NCI-H2081 treated with DMSO at 0.1 percent for 48 hours (cell line): ENCODE measurements at places on chromosomes 5 and 9.

DNA sequence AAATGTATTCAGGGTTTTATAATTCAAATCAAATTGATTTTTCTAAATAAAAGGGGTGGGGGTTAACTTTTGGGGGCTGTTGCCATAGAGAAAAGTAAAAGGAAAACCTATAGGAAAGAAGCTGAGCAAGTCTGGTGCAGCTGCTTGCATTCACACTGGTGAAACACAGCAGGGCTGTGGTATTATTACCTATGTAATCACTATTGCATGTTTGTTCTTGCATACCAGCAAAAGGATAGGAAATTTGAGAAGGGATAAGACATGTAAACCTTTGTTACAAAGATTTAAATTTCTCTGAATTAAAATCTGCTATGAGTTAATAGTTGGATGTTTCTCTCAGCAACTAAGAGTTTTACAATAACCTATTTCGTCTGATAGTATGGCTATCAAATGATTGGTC lies 346.7 kb downstream of the EFNA5 start:
- DNase-seq, result no peak

DNA sequence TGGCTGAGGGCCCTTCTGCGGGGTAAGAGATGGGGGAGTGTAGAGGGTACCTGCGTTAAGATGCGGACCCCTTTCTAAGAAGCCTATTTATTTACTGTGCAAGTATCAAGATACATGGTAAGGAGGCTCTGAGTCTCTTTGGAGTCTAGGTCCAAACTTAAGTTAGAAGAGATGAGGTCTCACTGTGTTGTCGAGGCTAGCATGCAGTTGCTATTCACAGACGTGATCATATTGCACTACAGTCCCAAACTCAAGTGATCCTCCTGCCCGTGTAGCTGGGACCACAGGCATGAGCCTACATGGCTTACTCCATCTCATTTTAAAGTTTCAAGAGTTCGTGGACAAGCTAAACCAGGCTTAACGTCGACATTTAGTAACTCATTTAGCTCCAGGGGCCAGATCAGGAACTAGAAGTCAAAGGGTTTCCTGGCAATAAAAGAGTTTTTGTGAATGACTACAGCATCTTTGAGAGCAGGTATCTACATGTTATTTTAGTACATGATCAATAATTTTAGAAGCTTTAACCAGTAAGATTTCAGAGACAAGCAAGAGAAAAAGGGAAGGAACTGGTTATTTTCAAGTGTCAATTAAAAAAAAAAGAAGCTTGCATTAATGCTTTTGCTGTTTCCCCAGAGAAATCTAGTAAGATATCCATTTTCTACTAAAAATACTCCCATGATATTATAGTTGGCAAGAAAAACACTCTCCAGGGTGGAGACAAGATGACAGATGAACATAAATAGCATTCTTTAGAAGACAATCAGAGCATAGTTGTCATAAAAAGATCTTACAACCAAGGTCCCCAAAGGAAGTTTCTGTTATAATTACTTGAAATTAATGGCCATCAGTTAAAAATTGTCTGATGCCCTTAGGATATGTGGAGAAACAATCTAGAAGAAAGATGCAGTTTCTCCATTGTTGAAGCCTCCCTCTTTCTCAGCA lies 141.3 kb downstream of the SCAMP1 start:
- DNase-seq, result no peak

DNA sequence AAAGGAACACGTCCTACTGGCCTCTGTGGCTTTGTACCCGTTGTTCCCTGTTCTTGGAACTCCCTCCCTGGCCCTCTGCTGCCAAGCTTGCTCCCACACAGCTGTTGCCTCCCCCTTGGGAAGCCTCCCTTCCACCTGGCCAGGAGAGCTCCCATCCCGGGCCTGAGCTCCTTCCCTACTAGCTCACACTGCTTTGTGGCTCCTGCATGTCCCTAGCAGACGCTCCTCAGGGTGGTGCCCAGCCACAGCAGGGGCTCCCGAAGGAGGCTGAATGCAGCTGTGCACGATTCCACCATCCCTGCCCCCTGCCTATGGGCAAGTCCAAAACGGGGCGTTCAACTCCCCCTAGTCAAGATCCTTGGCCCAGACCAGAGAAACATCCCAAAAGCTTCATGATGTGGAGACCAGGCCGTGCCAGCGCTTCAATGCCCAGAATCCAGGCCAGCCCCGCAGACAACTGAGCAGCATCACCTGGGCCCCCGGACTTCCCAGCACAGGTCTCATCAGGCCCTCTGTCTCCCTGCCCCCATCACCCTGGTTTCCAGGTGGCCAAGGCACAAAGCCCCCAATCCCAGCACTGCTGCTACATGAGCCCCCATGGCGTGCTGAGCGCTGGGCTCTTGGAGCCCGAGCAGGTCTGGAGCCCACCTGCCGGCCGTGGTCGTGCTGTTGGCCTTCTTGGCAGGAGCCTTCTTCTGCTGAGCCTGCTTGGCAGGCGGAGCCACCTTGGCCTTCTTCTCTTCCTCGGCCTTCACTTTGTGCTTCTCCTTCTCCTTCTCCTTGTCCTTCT lies 14.3 kb downstream of the BRD3OS start:
- no peak for DNase-seq

GRCh38 chr9:6896562-6896961 lies 138.8 kb downstream of the KDM4C start:
- no peak for DNase-seq

DNA sequence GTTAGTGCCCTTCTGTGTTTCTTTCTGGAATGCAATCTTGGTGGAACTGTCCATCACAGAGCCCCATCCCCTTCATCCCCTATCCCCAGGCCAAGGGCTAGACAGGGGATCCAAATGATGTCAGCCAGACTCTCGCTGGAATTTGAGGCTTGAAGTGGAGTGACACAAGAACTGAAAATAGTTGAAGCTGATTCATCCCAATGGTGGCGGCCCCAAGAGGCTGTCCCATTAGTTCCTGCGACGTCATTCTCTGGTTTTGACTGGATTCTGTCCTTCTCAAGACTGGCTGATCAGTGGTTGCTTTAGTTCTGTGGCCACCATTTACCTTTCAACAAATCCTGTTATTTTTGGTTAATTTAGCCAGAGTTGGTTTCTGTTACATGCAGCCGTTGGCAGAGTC lies 59.9 kb downstream of the SUB1 start:
- no peak for DNase-seq

GRCh38 chr5:149838881-149839739 lies 105.5 kb downstream of the PDE6A start:
- no peak for DNase-seq

DNA sequence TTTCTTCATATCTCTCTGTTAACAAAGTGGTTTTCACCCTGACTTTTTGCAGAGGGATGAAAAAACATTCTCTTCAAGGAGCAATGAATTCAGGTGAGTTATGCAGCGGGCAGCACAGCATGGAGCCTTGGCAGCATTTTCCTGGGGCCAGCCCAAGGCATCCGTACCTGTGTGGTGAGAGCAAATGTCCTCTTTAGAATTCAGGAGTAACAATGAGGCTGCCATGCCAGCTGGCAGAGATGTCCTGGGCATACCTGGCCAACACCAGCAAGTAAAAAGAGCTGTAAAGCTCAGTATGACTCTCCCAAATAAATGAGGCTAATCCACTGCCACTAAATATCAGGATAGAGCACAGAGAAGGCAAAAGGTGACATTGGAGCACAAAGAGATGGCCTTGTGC lies 277.6 kb upstream of the TRPC7 start:
- DNase-seq, result no peak

DNA sequence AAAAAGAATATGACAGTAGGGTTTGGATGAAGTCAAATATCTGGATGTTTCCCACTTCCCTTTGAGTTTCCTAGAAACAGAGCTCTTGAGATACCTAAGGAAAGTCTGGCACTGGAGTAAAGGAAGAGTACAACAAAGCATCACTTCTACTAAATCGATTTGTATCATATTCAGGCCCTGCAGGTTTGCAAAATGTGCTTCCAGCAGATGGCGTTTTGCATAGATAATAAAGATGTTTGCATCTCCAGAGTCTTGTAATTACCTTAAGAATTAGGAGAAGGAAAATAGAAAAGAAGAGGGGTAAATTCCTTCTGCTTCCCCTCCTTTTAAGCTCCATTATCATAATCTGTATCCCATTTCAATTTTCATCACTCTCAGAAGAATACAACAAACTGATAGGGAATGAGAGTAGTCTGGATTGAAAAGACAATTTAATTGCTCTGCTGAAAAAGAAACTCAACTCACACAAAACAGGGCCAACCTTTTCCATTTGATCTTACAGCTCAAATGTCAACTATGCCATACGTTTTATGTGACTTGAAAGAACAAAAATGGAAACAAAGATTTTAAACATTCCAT lies 380.4 kb downstream of the PTPRD start:
- no peak for DNase-seq

GRCh38 chr9:127905788-127906191 lies 6.4 kb upstream of the ST6GALNAC6 start:
- DNase-seq, result no peak

GRCh38 chr5:151846765-151847164 lies 75.0 kb downstream of the G3BP1 start:
- DNase-seq, result no peak

- DNase-seq, result no peak
These were observed 1.7 kb downstream of the PDCD1LG2 start for GRCh38 chr9:5511935-5512580.

DNA sequence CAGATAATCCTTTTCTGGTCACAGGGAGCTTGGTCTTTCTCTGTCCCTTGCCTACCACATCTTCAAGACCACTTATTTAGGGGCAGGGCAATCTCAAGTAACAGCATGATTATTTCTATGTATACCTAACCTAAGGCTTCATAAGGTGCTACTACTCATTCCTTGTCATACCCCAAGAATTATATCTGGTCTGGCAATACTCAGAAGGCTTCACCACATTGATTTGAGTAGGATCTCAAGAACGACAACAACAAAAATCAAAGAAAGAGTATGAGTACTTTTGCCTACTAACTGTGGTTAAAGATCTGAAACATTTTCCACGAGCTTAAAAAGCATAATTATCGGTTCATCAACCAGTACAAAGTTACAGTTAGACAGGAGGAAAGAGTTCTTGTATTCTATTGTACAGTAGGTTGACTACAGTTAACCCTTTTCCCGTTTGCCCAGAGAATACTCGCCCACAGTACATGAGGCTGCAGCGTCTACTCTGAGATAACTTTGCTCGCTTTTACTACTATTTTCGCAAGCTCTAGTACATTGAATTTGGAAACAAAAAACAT lies 41.0 kb downstream of the FANCC start:
- DNase-seq, result no peak

- DNase-seq, result no peak
These were observed 93.1 kb downstream of the C9orf152 start for GRCh38 chr9:110114859-110115201.

- DNase-seq, result no peak
These were observed 1.4 kb downstream of the EFNA5 start for GRCh38 chr5:107669096-107670031.

DNA sequence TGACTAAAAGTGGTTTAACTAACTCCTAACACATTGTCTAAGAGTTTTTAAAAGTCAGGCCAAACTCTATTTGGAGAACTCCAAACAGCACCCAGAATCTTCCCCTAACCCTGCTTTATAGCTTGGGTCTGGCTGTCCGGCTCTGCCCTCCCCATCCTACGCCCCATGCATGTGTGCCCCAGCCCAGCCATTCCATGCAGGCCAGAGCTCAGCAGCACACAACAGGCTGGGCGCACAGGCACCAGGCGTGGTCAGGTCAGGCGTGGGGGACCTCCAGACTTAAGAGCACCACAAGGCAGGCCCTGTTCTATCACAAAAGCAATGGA lies 31.1 kb downstream of the SHB start:
- DNase-seq, result no peak

DNA sequence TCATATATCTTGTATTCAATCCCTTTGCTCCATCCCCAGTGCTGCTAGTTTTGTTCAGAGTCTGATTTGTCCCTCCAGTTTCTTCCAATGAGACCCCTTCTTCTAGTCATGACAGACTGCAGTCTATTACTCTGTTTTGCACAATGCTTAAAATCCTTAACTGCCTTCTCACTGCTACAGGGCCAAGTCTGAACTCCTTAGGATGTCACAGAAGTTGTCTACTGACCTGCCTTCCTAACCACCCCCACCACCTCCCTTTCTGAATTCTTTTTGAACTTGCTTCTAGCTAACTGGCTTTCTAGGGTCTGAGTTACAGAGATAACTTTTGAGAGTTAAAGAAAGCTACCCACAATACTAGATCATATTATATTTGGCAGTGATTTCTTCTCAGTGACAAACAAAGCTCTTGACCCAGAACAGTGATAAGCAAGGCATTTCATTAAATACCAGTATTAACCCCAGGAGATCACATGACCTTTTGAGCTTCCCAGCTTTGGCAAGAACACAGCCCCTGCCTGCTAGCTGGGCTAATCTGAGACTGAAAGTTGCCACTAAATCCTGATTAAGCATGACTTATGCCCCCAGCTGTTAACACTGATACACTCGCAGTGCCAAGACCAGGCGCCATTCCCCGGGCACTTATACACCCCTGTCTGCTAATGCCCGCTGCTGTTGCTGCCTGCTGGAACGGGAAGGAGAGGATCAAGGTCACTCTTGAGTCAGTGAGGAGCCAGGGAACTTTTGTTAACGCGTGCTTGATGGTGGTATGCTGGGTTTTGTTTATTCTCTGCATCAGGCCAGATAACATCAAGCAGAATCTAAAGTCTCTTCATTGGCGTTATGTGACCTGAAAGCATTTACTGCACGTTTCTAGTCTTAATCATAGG lies 36.4 kb upstream of the ADAMTSL1 start:
- DNase-seq, result no peak

DNA sequence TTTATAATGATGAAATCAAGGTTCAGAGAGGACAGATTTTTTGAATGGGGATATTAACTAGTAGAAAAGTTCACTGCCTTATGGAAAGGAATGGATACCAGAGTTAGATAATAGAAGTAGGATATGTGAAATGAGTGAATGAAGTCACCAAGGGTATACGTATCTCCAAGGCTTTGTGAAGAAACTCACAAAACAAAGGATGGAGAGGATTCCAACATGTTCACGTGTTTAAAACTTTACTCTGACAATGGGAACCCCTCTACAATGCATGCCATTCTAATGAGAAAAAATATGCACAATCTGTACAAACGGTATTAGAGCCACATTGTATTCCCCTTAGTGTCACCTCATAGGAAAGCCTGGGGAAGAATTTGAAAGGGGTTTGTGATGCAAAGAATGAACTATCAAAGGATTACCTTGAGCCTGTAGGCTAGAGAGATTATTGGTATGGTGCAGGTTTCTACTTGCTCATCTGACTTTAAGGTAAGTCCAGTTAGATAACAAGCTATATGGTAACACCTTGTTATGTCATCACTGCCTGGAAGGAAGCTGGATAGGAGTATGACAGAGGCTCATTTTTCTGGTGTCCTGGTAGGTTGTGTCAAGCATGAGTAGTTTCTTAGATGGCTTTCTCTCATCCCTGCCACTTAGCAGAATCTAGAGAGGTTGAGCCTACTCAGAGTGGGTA lies 250.3 kb upstream of the SEMA6A start:
- no peak for DNase-seq
